Inflammatory macrophage treated with lipopolysaccharide for 1 hour (primary cell): ENCODE measurements at places on chromosomes 7 and 10.
A peak's percentile ranks its signal among the peaks of the same experiment; 100 is the strongest.

DNA sequence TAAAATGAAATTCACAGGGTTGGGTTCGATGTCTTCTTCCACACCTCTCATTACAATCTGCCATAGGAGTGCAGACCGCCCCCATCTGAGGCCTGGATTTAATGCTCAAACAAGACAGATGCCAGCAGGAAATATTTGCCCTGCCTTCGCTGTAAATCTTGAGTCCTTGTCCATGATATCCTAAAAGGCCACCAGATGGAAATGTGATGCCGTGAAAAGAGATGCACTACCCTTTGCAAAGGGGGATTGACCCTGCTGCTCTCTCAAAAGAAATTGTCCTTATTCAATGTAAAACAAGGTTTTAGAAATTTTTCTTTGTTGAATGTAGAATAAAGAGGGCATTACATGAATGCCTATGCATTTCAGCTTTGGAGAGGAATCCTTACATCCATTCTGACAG is 37.5 kb downstream of the AGAP4 start:
- no peak for DNase-seq

- peak; percentile 75 for DNase-seq
Measured at GRCh38 chr7:17769918-17770317, 170.4 kb downstream of the SNX13 start.

GRCh38 chr7:7799138-7799537 is 80.7 kb upstream of the RPA3 start:
- no peak for DNase-seq

- peak; percentile 2 for DNase-seq
Measured at GRCh38 chr10:36779238-36779846, 346.1 kb upstream of the ANKRD30A start.

DNA sequence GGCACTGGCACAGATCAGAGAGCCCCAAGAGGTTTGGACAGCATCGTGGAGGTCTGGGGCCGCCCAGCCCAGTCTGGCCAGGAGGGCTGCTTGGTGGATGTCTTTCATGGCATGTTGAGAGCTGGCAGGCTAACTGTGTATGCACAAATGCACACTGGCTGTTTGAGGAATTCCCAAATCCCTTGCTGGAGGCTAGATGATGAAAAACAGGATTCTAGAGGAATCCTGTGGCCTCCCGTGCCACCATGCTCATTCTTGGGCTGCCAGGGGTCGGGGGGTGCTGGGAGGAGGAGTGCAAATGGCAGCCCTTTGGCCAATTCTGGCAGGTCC is 26.5 kb downstream of the LEP start:
- no peak for DNase-seq

DNA sequence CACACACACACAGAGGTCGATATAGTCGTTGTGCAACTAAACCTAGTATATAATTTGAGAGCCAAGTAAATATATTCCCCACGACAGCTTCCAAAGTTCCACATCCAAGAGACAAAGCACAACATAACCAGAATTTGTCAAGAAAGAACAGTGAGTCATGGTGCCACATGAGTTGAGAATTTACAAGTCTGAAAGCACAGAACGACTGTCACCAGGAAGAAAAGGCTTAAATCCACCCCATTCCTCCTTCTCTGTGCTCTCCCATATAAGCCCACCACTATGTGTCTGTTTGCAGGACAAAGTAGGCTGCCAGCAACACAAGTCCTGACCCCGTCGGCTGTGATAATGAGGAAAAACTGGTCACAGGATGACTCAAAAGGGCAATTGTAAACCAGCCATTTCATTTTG is 32.8 kb downstream of the GSAP start:
- DNase-seq, result no peak

DNA sequence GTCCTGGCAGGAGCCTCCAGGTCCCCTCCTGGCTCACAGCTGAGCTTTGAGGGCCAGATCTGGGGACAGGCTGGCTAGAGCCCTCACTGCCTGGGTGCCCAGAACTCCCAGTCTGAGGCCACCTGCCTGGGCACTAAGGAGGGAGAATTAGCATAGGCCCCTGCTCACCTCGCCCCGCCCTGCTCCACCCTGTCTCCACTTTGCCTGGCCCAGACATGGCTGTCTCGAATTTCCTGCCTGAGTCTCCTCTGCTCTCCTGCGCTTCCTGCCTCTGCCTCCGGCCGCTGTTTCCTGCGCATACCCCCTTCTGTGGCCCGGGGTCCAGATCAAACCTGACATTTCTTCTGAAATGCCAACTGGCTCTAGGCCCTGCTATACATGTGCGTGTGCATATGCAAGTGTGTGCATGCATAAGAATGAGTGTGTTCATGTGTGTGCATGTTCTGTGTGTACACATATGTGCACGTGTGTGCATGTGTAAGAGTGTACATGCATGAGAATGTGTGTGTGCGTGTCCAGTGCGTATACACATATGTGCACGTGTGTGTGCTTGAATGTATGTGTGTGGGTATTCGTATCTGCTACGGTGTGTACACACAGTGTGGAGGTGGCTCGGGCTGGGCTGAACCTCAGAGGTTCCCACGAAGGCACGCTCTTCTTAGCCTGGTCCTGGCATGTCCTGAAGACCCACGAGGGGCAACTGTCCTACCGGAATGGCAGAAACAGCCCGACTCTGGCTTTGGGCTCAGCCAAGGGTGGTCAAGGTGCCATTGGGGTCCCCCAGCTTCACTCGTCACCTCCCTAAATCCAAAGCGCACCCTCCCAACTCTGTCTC is 64.9 kb downstream of the MYL10 start:
- no peak for DNase-seq
